ENCODE measurements at places on chromosomes 6 and 20.

DNA sequence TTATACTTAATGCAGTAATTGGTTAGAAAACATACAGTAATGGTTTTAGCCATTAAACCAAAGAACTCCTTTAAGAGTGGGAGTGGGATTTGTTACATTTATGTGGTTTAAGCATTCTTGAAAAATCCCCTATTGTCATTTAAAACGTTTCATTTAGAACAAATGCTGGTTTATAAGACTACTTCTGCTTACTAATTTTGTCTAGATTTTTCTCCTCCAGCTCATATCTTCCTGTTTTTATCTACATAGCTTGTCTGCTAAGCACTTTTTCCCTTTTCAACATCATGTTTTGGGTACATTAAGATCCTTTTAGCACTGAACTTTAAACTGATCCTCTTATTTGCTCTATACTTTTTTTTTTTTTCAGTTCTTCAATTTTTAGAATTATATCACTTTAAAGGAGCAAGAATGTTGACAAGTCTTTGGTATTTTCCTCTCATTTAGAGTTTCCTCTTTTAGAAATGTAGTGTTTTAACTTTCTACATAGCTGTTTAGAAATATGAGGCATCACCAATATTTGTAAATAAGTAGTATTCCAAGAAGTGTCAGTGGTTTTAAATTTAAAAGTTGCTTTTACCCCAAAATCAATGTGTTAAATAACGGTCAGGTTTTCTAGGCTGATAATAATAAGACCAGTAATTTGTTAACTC lies 80.9 kb downstream of the SESN1 start:
- DNase-seq: no peak

DNA sequence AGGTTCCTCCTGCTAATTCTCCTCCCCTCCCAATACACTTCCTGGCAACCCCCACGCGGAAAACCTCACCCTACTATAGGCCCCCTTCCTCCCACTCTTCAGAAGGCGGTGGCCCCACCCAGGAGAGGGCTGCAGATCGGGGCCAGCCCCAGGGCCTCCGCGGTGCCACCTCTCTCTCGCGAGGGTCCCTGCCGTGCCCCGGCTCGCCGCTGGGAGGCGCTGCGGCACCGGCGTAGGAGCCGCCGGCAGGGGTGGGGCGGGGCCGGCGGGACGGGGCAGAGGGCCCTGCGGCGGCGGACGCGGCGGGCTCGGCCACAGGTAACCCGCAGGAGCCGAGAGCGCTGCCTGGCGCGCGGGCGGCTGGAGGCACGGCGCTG lies at the start of gene ANKRD6:
Gene ANKRD6 (plus strand): TSS at position 278 of the 377 bp plus-strand sequence. CDS start 133,825 bp downstream, outside the sequence.
- DNase-seq: peak; percentile 79

DNA sequence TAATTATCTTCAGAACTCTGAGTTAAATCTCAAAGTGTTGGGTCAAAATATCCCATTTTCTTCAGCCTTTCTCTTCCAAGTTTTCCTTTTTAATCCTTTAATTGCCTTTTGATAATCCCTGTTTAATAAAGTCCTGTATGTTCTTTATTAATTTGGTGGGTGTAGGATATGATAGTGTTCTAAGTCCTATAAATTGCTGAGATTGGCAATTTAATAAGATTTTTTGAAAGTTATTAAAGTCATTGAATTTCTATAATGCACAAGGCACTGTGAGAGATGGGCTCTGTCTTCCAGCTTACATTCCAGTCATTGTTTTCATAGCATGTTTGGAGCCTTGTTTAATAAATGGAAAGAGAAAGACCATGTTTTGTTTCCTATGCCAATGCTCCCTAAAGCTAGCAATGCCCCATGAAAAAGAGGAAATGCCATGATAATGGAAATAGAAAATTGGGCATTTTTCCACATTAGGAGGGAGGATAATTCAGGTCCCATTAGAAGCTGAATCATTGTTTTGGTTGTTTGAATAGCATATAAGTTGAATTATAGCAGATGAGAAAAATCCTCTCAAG lies 404.8 kb downstream of the CD109 start:
- DNase-seq: no peak

- no peak for DNase-seq
Measured at GRCh38 chr20:14826543-14827313, 489.3 kb upstream of the FLRT3 start.

DNA sequence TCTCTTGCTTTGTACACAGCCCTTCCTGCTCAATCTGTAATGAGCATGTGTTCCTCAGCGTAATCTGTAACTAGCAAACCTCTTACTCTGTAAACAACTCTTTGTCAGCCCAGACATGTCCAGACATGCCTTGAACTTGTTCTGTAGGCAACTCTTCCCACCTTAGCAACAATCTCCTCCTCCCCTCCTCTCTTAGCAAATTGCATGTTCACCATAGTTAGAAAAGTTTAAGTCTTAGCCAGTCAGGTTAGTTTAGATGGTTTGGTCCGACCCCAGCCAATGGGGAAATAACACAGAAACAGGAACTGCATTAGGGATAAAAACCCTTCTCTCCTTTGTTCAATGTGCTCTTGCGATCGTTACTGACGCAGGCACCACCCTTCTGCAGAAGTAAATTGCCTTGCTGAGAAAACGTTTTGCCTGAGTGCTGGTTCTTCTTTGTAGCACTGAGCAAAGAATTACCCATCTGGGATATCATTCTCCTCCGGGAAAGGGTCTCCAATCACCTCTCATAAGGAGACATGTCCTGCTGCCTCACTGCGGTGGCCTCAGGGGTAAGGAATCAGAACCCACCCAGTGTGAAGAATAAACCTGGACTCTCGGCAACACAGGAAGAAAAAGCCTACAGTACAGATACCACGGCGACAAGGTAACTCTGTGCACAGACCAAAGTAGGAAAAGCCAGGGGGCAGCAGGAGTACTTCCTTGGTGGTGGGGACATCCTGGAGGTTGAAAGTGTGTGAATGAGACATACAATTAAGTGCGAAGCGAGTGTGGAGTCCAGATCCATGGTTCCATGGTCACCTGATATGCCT lies 26.2 kb downstream of the PLN start:
- DNase-seq: no peak

DNA sequence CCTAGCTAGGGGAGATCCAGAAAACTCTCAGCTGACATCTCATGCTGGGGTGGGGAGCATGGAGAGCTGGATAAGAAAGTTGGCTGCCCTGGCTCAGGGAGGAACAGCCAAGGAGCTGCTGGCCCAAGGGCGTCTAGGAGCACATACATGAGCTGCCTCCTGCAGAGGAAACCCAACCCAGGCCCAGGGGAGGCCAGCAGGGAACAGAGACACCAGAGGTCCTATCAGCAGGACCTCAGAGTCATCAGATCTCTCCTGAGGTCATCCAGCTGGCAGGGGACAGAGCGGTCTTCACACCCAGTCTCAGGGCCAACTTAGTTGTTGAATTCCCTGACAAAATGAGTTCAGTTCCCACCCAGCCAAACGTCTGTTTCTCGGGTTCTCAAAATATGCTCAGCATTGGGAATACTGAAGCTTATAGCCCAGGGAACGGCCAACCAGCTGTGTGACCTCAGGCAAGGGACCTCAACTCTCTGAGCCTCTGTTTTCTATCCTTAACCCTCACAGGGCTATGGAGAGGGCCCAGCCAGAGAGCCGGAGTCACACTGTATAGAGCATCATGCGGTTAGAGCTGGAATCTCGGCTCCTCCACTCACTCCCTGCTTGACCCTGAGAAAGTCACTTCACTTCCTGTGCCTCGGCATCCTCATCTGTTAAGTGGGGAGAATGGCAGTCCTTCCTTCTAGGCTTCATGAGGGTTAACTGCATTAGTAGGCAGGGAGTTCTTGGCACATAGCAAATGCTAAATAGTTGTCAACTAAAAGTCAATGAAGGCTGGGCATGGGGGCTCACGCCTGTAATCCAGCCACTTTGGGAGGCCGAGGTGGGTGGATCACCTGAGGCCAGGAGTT lies 13.8 kb downstream of the ADA start:
- no peak for DNase-seq
